ENCODE measurements at places on chromosomes 6 and 20.

- no peak for DNase-seq
These were observed 174.9 kb downstream of the PLCB1 start for GRCh38 chr20:8306937-8307336.

DNA sequence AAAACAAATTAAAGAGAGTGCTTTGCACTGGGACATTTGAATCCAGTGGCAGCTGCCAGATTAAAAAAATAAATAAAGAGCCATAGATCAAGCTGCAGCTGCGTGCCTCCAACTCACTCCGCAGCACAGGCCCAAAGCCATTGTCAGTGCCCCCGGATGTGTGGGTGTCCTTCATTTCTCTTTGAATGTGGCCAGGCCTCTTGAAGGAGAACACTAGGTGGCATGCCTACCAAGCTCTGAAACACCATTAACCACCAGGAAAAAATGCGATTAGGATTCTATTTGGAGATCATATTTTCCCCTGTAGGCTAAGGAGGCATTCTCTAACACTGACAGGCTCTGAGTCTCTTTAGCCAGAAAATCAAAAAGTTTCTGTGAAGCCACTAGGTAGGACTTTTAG lies 549.8 kb downstream of the PRKN start:
- no peak for DNase-seq

DNA sequence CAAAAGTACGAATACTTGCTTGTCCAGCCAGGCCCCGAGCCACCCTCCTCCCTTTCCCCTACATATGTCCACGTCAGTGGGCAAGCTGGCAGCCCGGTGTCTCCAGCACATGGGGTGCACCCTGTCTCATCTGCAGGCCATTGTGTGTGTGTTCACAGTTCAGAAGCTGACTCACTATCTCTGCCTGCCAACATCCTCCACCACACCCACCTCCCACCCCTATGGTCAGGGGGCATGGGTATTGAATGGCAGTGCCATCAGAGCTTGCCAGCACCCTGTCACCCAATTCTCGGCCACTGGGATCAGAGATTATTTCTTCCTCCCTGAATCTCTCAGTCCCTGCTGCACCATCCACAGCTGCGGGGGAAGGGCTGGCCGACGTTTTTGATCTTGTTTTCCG lies 195.7 kb downstream of the FARS2 start:
- DNase-seq = no peak

DNA sequence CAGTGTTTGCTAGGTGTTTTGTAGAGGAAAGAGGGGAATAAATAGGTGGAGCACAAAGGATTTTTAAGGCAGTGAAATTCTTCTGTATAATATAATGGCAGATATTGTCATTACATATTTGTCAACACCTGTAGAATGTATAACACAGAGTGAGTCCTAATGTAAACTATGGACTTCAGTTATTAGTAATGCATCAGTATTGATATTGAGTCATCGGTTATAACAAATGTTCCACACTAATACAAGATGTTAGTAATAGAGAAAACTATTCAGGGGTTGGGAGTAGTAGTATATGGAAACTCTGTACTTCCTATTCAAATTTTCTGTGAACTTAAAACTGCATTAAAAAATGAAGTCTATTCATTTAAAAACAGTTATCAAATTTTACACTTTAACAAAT lies 299.2 kb downstream of the UBE3D start:
- no peak for DNase-seq

GRCh38 chr6:148596891-148597455 lies 149.9 kb upstream of the UST start:
- DNase-seq = no peak

DNA sequence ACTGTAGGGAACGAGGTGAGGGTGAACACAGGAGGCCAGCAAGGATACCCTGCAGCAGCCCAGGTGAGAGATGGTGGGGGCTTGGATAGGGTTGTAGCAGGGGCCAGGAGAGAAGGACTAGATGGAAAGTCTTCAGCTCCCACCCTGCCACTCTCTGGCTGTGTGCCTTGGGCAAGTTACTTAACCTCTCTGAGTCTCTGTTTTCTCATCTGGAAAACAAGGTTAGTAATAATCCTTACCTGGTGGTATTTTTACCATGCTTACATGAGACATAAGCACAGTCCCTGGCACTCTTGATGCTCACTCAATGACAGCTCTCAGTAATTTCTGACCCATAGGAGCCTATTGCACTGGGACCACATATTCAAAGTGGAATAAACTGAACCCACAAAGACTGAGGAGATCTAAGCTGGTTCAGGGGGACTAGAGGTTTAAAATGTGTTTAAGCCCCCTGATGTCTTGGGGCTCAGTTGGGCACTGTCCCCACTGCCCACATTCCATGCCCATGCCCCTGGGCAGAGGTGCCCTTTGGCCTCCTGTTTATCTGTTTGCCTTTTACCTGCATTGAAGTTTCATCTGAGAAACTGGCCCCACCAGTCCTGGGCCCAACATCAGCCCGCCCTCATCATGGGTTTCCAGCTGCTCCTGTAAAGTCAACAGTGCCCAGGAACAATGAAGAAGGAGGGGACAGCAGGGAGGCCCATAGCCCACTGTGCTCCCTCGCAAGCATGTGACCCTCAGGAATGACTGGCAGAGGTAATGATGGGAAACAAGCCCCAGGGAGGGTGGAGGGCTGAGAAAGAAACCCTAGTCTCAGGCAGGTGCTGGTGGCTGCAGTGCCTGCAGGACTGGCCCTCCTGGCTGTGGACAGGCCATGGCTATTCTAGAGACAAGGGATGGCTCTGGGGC lies 104.0 kb downstream of the VEGFA start:
- DNase-seq = no peak

- no peak for DNase-seq
These were observed 8.9 kb downstream of the MANBAL start for GRCh38 chr20:37298190-37298939.

DNA sequence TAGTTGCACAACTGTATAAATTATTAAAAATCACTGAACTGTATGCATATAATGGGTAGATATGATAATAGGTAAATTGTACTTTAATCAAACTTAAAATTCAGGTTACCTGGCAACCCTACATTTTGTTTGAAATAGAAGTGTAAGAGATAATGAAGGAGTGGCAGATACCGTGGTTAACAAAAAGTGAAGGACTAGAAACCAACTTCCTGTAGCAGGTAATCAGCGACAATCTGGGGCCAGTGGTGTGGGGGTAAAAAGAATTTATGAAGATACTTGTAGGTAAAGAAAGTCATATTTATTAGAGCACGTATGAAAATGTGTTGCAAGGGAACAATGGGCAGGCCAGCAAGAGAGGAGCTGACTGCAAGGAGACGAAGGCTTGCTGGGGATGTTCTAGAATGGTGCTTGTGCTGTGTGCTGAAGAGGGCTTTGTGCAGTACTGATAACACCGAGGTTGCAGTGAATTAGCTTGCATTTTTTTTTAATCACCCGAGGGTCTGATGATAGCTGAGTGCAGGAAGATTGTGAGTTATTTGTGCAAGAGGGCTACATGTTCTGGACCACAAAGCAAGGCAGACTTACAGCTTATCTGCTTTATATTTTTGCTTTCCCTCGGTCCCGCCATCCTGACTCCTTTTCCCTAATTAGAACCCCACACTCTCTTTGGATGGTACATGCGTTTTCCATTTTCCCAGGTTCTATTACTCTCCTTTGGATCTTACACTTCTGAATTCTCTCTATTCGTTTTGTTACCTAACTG lies 4.6 kb upstream of the ENPP1 start:
- no peak for DNase-seq

- DNase-seq = no peak
These were observed 28.2 kb upstream of the VEGFA start for GRCh38 chr6:43741829-43742228.

DNA sequence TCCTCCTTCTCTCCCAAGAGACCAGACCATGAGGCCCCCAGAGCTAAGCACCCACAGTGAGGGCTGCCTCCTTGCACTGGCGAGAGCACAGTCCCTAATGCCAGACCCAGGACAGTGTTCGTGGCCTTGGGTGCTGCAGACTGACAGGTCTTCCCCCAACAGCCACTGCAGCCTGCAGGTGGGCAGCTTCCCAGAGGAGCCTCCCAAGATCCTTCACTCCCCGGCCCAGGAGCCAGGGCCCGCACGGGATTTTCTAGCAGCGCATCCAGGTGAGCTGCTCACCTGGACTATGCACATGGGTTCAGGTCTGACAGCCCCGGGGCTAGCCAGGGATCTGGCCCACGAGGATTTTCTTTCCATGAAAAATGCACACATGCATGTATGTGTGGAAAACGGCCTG lies 41.7 kb downstream of the SUMO4 start:
- no peak for DNase-seq

GRCh38 chr6:156502969-156503504 lies 274.1 kb upstream of the ARID1B start:
- DNase-seq = no peak

DNA sequence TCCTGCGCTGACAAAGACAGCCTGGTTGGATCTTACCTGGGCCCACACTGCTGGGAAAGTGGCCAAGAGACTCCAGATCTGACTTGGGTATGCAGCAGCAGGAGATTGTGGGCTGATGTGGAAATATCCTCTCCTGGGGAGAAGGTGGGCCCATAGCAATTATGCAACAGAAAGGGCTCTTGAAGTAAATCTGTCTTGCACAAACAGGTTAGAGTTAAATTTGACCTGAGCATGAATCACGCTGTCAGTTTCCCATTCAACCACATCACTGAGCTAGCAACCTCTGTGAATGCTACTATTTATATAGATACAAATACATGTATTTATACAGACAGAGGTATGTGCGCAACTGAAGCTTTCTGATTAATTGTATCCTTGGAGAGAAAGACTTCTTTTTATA lies 28.3 kb upstream of the PDYN start:
- no peak for DNase-seq

GRCh38 chr20:25033265-25033923 lies 24.5 kb downstream of the ACSS1 start:
- DNase-seq = no peak

DNA sequence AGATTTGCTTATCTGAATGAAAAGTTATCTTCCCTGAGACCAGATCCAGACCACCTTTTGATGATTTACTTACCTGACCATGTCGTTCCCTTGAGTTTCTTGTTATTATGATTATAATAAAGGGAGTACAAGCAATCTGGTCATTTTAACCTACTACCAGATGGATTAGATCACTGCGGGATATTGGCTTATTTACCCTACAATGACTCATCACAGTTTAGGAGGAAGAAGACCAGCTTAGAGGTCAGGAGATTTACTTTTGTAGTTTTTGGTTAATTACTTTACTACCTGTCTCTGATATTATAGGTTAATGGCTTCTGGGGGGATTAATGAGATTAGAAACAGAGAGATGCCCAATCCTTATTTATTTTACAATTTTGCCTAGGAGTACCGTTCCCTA lies 10.7 kb downstream of the PKIB start:
- no peak for DNase-seq

Measured in chondrocyte (in vitro differentiated cells).